Activated naive CD4-positive, alpha-beta T cell treated with Interleukin-2 at 50 U/mL for 16 hours (primary cell): ENCODE measurements at places on chromosomes 5 and 9.

GRCh38 chr9:128175726-128176125 lies 15.6 kb downstream of the CIZ1 start:
- DNase-seq: no peak

DNA sequence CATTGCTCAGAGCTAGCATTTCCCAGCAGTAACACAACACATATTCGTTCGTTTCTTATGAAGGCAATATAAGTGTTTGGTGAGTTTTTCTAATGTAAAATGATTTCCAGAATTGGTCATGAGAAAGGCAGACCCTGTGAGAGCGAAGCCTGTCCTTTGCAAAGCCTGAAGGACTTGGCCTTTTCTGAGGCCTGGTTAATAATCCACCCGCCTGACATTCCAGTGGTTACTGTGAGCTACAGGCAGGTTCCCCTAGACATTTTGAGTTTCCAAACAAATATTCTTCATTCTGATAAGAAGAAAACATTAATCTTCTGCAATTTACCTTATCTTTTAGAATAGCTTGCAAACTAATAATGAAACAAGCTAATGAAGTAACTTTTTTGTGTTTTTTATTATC lies 38.0 kb downstream of the ADAMTS16 start:
- no peak for DNase-seq

DNA sequence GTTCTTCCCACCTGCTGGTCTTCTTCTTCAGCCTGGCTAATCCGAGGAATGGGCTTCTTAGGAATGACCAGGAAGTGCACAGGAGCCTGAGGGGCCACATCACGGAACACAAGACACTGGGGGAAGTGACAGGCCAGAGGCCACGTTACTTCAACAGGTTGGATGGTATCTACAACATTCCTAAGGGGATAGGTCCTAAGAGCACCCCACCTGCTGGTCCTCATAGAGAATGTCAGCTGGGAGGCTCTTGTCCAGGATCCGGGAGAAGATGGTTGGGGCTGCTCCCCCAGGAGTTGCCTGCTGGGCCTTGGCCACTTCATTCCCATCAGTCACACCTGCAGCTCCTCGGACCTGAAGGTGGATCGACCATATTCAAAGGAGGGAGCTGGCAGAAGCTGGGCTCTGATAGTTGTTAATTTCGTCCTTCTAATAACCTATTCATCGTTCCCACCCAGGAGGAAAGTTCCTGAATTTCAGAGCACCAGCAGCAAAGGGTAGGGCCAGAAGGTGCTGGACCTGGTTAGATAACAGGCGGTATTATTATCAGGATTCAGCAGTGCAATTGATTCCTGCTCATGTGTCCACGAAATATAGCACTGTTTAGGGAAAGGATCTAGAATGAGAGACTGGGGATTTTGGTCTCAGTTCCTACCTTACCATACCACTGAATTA lies 1.3 kb downstream of the HINT2 start:
- DNase-seq: no peak

DNA sequence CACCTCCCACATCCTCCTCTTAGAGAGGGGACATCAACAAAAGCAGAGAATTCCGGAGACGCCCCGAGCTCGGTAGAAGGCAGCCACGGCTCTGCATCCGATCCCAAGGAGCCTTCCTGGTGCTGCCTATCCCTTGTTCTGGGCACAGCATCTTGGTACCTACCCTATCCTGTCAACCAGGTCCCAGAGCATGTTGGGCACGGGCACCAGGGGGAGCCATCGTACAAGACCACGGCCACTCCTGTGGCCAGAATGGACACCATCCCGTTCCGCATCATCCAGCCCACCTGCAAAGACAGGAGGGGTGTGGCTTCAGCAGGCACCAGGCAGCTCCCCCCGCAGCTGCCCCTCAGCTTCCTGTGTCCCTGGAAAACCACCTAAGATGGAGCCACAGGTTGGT lies 62.7 kb upstream of the ZNF354A start:
- DNase-seq: no peak

DNA sequence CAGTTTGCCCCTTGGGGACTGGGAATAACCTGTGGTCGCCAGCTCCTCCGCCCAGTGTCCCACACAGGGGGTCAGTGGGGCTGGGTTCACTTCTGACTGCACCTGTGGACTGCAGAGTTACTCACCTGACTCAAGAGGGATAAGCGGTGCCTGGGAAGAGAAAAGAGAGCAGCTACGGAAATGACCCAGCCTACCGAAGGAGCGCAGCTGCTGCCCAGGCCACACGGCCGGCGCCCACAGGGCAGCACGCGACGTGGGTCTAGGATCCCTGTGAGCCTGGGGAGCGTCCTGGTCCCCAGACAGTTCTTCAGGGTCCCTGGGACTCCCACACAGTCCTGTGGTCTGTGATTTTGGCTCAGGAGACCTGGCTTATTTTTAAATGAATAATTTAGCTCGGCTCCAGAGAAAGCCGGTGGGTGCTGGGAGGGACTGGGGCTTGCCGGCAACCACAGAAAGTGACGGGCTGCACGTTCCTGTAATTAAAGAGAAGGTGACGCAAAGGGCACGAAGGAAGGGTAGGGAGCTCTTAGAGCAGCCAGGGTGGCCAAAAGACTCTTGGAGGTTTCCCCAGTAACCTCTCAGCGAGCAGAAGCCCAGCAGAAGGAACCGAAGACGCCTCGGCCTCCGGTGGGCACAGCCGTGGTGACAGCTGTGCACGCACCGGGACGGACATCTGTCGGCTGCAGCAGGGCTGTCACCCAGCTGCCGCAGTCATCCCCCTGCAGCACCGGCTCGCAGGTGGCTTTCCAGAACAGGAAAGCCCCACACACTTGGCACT lies 97.5 kb upstream of the FCN2 start:
- DNase-seq: no peak

DNA sequence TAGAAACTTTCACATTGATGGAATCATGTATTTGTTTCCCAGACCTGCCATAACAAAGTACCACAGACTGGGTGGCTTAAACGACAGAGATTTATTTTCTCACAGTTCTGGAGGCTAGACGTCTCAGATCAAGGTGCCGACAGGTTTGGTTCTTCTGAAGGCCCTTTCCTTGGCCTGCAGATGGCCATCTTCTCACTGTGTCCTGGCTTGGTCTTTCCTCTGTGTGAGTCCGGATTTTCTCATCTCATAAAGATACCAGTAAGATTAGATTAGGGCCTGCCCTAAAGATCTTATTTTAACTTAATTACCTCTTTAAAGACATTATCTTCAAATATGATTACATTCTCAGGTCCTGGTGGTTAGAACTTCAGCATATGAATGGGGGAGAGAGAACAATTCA lies 5.8 kb downstream of the USP20 start:
- no peak for DNase-seq

- no peak for DNase-seq
Measured at GRCh38 chr9:82369251-82369945, 380.8 kb downstream of the SPATA31D1 start.
